ENCODE measurements at places on chromosomes 6 and 20. TPM values are rescaled to one million over a fixed set of nuclear protein-coding genes. Genes with fewer than 3 reads are reported as not detected.

Gene BANF2
- total RNA-seq, result not detected

Gene SPDEF
- 0.18 TPM for total RNA-seq

Gene OR2H2
- not detected for total RNA-seq

Gene ZNF292
- total RNA-seq, result 146 TPM

Gene AFDN
- total RNA-seq, result 282 TPM

Gene TNF
- 0.18 TPM for total RNA-seq

Gene SPATA25
- total RNA-seq, result 2.5 TPM

Gene LAMA4
- total RNA-seq, result 65.4 TPM

Gene HDGFL1
- not detected for total RNA-seq

Gene TMEM217
- 1.00 TPM for total RNA-seq

Gene DEFB124
- total RNA-seq, result not detected

Gene IPCEF1
- total RNA-seq, result 4.4 TPM

Gene SLC44A4
- total RNA-seq, result not detected

Gene TAAR5
- total RNA-seq, result not detected

Gene EPHA7
- 167 TPM for total RNA-seq
